ENCODE measurements at places on chromosomes 11 and 22.

DNA sequence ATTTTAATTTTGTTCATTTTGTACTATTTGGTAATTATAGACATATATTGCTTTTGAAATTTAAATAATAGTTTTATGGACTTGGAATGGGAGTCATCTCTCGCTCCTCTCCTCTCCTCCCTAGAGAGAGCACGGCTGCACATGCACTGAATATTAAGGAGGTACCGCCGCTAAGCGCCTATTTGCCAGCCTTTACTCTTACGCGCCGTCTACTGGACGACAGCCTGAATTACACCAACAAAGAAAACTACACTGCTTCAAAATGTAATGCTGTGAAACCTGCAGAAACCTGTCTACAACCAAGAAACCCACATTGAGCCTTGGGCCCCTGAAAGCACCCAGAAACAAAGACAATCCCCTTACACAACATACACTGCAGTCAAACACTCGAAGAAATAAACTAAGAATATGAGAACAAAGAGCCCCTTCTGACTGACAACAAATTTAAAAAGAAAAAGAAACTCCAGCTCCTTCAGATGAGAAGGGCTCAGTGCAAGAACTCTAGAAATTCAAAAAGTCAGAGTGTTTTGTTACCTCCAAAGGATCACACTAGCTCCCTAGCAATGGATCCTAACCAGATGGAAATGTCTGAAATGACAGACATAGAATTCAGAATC is 737.2 kb downstream of the LRRC4C start:
- DNase-seq, result no peak

- no peak for DNase-seq
Observed at GRCh38 chr22:29029202-29030000, 32.2 kb downstream of the C22orf31 start.

- DNase-seq, result no peak
Observed at GRCh38 chr11:95085117-95085816, 4.4 kb upstream of the ENDOD1 start.

GRCh38 chr11:9681583-9682372 is 17.9 kb downstream of the SWAP70 start:
- DNase-seq, result no peak

DNA sequence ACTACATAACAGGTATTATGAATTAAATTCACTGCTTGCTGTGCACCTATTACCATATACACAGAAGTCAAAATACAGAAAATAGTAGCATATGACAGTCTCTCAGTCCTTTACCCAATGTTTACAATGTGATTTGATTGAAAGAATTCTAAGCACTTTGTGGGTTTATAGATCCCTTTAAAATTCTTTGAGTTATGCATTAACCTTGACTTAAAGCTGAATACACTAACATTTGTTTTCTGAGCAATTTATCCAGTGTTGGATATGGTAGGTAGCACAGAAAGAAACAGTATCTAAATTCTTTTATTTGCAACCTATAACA is 230.8 kb upstream of the DDI1 start:
- no peak for DNase-seq

DNA sequence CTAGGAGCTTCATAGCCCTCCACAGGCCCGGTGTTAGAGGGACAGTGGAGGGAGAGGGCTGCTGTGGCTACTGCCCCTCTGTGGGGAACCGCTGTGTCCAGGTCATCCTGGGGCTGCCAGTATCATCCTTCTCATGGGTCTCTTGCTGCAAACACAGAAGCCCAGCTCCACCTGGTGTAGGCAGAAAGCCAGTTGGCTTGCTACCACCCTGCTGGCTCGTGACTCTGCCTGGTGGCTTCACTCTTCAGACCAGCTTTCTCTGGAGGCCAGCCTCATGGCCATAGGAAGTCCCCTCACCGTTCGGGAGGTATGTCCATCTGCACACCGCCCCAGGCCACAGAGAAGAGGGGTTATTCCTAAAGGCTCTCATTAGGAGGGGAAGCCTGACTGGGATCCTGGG is 19.4 kb upstream of the SUSD2 start:
- DNase-seq, result no peak

DNA sequence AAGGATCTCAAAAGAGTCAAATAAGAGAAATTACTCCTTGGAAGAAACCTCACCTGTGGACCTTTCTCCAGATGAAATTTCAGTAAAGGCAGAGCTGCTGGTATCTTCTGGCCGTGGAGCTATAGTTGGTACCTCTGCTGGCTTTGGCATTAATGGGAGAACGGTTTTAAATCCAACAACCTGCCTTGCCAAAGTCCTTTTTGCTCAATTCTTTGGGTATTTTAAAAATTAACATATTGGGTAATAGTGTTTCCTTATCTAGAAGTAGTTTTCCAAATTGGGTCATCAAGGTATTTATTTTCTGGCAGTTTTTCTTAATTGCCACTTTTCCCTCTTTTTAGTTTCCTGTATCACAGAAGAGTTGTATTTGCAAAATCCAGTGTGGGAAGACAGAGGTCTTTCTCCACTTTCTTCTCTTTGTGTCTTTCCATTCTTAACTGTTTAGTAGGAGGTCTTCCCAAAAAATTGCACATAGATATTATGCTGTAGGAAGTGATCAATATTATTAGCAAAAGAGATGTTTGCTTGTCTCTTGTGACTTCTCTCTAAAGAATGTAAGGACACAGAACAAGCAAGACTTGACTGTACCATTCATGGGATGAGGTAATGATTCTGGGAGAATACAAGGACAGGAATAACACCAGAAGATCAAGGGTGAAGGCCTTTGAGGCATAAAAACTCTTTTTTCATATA is at the start of gene SAA4:
Gene SAA4, minus strand, starts transcription at position 139 of the 693 bp plus-strand sequence. CDS start 876 bp downstream, outside the sequence.
- no peak for DNase-seq

DNA sequence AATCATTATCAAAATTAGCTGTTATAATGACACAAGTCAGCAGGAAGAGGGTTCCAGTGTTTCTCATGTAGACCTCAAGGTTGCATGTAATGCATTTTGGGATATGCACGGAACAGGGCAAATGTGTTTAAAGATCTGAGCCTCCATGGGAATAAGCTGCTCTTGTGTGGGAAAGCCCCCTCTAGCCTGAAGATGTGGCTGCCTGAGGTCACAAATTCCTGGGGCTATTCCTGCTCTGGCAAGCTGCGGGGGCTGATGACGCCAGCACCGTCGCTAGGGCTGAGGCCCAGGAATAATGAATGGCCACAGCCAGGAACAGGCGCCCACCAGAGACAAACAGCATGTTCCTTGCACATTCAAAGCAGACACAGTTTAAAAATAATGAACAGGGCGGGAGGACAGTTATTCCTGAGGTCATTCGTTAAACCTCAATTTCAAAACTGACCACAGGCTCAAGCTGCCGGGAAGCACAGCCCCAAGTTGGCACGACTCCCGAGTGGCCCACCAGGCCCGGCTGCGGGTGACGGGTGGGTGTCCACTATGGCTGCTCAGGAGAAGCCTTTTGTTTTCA is 11.7 kb downstream of the OSBPL5 start:
- no peak for DNase-seq

DNA sequence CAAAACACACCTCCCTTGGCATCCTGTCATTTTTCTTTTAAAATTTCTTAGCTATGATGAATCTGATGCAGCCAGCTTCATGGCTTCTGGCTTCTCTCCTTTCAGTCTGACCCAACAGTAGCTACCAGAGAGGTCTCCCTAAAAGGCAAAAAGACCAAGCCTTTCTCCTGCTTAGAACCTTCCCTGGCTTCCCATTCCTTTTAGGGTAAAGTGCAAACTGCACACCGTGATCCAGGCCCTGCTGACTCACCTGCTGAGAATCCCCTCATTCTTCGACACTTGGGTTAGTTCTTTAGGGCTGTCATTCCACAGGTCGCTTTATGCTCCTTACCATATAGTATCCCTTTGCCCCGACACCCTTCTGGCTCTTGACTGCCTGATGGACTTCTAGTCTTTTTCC is 362.4 kb downstream of the MIAT start:
- no peak for DNase-seq

DNA sequence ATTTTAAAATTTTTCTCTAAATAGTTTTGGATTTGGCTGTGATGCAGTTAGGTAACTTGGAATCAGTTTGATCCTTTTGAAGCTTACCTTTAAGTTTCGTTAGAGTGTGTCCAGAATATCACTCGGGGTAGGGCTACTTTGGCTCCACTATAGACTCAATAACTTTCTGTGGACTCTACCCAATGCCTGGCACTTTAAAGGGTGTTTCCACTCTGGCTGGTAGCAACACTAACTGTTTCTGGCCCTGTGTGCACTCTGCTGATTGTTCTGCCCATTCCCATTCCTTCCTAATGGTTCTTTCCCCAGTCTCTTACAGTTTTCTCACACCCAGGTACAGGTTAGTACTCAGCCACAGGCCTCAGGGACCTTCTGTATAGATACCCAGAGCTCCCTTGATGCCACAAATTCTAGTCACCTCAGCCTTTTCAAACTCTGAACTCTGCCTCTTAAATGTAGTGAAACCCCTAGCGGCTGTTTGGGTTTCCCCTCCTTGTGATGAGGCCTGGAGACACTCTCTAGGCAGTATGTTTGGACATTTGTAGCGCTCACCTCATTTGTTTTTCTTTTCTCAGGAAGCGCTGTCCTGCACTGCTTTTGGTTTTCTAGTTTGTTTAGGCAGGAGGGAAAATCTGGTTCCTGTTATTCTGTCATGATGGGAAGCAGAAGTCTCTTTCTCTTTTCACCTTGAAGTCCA is 16.8 kb downstream of the CUL5 start:
- no peak for DNase-seq

DNA sequence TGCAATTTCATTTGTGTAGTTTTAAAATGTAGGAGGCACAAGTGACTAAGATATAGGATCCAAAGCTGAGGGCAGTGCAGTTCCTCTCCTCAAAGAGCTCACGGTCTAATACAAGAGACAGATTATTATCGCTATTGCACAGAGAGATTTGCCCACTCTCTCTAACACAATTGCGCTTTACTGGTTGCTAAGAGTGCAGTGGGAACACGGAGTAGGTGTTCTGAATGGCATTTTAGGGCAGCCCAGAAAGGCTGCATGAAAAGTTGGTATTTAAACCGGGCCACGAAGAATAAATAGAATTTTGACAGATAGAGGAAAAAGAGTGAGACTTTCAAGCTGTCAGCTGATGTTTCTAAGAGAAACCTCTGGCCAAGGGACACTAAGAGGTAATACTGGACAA is 79.5 kb downstream of the BLID start:
- no peak for DNase-seq

- no peak for DNase-seq
Observed at GRCh38 chr11:43503417-43503816, 144.7 kb downstream of the TTC17 start.

- DNase-seq, result no peak
Observed at GRCh38 chr11:1842149-1843097, 3.6 kb downstream of the TNNI2 start.

DNA sequence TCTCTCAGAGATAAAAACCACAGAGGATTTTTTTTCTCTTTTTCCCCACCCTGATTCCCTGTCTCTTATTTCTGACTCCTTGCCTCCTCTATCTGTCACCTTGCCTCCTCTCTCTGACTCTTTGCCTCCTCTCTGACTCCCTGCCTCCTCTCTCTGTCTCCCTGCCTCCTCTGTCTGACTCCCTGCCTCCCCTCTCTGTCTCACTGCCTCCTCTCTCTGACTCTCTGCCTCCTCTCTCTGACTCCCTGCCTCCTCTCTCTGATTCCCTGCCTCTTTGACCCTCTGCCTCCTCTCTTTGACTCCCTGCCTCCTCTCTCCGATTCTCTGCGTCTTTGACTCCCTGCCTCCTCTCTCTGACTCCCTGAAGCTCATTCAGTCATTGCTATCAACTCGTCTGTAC is 3.1 kb downstream of the RASD2 start:
- no peak for DNase-seq

DNA sequence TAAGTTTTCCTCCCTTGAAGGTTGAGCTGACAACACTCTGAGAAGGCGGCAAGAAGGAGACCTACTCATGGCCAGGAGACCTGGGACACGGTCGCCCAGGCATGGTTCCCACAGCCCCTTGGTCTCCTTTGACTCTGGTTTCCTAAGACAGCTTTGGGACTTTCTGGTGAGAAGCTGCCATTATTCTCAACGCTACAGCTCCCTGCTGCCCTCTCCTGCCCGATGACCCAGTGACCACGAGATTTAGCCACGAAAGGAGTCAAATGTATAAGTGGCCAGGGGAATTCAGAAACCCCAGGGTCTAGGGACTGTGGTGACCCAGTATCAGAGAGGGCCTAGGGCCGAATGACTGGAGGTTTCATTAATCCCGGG is 699 bp upstream of the SDF2L1 start:
- peak; percentile 20 for DNase-seq

GRCh38 chr11:68455485-68455884 is 5.1 kb upstream of the PPP6R3 start:
- DNase-seq, result no peak

GRCh38 chr11:111765984-111766833 is at the start of gene PPP2R1B:
TSS of gene PPP2R1B (minus strand) at chr11:111766389. CDS start at chr11:111766361, 28 bp downstream.
- peak; percentile 40 for DNase-seq

DNA sequence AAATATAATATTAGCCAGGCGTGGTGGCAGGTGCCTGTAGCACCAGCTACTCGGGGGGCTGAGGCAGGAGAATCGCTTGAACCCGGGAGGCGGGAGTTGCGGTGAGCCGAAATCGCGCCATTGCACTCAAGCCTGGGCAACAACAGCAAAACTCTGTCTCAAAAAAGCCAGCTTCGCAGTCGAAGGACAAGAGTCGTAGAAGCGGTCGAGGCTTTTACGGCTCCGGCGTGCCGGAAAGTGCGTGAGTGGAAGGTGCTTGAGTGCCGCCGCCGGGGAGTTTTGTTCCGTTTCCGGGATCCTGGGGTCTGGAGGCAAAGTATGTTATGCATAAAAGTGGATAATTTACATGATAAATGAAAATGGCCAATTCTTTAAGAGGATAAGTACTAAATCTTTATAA is 43.6 kb downstream of the SYN3 start:
- DNase-seq, result no peak

DNA sequence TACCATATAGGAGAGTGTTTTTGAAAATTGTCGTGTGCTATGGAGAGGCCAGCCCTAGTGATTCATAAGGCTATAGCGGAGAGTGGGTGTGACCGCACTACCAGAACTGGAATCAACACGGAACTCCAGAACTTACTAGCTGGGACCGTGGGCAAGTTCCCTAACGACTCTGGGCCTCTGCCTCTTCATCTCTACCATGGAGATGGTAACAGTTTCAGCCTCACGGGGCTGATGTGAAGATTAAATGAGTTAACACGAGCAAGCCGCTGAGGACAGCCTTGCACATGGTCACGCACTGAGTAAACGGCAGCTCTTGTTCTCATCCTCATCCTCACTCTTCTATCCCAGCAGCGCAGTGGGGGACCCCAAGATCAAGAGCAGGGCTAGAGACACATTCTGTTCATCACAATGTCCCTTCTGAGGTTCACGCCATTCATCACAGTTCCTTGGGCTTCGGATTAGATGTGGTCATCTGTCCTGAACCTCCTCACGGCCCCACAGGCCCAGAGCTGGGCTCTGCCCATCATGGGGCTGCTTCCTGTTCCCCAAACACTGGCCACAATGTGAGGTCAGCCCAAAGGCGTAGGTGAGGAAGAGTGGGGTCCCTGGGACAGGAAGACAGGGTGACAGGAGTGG is 47.2 kb upstream of the CD5 start:
- no peak for DNase-seq
